ENCODE measurements at places on chromosomes 12 and 14.

- DNase-seq = peak; percentile 80
Observed at GRCh38 chr14:24307575-24308341, at the start of gene CIDEB. Gene CIDEB (minus strand): TSS chr14:24307977. CDS start chr14:24307858, 119 bp downstream.

DNA sequence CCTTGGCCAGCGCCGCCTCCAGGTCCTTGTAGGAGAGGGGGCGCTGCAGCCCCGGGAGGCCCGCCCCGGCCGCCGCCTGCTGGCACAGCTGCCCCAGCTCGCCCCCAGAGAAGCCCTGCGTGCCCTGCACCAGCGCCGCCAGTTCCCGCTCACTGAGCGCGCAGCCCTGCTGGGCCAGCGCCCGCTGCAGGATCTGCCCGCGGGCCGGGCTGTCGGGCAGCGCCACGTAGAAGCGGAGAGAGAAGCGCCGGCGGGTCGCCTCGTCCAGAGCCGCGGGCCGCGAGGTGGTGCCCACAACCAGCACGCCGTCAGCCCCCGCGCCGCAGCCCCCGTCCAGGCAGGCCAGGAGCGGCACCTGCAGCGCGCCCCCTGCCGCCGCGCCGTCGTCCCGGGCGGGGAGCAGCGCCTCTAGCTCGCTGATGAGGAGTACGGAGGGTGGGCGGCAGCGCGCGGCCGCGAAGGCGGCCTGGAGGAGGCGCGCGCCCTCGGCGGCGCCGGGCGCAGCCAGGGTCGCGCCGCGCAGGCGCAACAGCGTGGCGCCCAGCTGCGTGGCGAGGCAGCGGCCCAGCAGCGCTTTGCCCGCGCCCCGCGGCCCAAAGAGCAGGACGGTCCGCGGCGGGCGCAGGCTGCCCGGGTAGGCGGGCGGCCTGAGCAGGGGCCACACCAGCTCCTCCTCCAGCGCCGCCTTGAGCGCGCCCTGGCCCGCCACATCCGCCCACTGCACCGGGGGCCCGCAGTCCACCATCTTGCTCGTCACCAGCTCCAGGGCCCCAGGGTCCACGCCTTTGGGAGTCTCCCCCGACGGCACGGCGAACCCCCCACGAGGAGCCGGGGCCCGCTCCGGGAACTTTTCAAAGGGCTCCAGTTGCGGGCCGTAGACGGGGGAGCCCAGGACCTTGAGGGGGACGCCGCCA, 27.7 kb downstream of the FIGNL2 start:
- peak; percentile 28 for DNase-seq

GRCh38 chr14:77790566-77791224, 9.2 kb upstream of the ADCK1 start:
- peak; percentile 1 for DNase-seq

- no peak for DNase-seq
Observed at GRCh38 chr12:69658203-69658602, 40.9 kb downstream of the BEST3 start.

- DNase-seq = no peak
Observed at GRCh38 chr14:34981743-34982420, 910 bp upstream of the SRP54 start.

- no peak for DNase-seq
Observed at GRCh38 chr12:82942521-82942920, 255.8 kb downstream of the TMTC2 start.

- DNase-seq = peak; percentile 36
Observed at GRCh38 chr12:94676031-94676641, 25.8 kb upstream of the TMCC3 start.

DNA sequence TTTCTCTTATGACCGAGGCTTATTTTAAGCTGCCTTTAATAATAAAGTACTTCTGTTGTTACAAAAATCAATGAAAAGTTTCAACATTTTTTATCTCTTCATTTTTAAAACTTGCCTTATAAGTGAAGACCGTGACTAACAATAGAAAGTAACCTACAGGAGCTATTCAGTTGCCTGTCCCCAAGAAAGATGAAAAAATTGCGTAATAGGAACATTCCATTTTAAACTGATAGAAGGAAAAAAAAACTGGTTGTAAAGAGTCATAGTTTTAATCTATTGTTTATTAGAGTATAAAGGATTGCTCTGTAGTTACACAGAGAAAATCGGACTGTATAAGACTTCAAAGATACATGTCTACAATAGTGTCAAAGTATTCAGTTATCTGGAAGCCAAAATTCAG, 83.3 kb downstream of the DAAM1 start:
- DNase-seq = no peak

DNA sequence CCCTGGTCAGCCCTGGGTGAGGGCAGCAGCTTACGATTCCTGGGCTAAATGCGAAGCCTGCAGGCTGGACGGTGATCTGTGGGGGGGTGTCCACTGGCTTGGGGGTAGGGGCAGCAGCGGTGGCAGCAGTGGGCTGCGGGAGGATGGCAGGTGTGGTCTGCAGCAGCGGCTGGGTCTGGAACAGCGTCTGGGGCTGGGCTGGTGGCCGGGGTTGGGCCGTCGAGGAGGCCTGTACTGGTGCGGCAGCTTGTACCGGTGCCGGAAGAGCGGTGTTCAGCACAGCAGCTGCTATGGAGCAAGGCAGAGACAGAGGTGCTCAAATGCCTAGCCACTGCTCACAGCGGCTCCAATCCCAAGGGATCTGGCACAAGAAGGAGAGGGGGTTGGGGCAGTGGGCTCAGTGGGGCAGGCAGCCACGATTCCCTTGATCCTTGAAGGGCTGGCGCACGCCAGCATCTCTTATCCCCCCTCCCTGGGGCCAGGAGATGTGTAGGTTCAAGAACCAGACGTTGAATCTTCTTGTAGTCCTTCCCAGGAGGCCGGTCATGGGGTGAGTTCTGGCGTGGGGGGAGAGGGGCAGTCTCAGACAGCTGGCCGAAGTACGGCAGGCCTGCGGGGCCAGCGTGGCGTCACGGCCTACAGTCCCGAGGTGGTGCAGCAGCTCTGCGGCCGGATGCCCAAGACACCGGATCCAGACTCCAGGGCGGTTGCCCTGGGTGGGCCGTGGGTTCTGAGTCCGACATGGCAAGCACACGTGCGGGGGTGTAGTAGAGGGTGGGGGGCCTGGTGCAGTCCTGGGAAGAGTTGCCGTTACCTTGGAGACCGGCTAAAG, 19.9 kb downstream of the POU6F1 start:
- DNase-seq = no peak

GRCh38 chr14:71959055-71959454, 26.8 kb downstream of the RGS6 start:
- DNase-seq = no peak

DNA sequence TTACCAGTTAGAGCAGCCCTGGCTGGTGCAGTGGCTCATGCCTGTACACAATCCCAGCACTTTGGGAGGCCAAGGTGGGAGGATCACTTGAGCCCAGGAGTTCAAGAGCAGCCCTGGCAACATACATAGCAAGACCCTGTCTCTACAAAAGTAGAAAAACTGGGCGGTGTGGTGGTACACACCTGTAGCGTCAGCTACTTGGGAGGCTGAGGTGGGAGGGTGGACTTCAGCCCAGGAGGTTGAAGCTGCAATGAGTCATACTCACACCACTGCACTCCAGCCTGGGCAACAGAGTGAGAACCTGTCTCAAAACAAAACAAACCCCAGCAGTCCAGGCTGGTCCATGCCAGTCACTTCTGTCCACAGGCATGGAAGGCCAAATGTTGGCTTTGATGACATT, 7.4 kb downstream of the COX14 start:
- no peak for DNase-seq

DNA sequence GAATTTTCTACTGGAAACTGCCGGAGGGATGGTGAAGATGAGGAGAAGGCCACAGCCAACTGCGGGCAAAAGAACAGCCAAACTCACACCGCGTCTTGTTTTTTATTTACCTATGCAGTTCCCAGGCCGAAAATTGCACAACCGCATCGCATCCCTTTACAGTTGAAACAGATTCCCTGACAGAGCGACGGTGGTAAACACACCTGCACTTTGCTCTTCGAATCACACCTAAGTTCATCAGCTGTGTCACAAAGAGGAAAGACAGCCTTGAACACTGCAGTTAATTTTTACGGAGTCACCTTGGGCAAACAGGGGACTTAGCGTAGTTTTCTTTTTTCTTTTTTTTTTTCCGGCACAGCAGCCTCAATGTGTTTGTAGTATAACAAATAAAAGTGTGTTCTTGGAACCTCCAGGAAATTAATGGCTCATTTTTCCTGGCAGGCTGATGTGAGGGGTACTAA, 272.0 kb upstream of the DIO3 start:
- no peak for DNase-seq

- no peak for DNase-seq
Observed at GRCh38 chr12:51806896-51807295, 41.6 kb downstream of the FIGNL2 start.

- DNase-seq = peak; percentile 93
Observed at GRCh38 chr14:102949062-102949800, 26.8 kb downstream of the AMN start.

DNA sequence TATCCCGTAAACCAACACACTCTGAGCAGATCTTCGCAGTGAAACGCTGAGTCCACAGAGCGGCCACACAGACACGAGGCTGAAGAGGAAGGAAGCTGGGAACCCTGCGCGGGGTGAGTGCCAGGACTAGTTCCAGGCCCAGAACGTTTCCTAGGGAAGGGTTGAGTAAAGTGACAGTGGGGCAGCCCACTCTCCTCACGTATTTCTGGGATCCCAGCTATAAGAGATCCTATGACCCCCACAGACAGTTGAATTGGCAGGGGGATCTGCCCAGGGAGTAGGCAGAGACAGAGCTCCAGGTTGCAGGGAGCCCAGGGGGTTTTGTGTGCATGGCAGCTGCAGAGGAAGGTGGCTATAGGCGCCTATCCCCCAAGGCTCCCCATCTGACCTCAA, 51.1 kb downstream of the GTF2A1 start:
- DNase-seq = no peak

- no peak for DNase-seq
Observed at GRCh38 chr14:51165415-51165814, 70.5 kb upstream of the TRIM9 start.

GRCh38 chr12:131509701-131510100, 201.2 kb upstream of the SFSWAP start:
- no peak for DNase-seq

DNA sequence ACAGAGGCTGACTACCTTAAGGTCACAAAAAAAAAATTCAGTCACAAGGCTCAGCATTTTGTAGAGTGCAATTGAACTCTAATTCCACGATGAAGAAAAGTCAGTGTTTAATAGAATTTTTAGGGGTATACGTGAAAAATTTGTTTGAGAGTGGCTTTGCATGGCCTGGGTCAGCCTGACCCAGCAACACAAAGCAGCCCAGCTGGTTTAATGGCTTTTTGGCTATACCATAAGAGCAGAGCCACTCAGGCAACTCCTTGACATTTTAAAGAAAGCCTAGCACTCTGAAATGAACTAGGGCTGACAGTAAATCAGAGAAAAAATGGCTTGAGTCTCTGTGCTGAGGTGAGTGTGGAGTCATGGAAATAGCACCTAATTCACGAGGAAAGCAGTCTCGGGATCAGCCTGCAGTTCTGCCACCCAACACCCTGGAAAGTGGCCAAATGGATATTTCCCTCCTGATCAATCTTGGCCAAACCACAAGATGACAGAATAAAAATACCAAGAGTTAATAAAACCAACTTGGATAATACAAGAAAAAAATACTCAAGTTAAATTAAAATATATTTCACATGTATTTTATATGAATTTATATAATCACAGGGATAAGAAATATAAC, 59.5 kb downstream of the GALNT4 start:
- DNase-seq = no peak

GRCh38 chr12:70366581-70367257, 629 bp downstream of the KCNMB4 start:
- DNase-seq = peak; percentile 30

DNA sequence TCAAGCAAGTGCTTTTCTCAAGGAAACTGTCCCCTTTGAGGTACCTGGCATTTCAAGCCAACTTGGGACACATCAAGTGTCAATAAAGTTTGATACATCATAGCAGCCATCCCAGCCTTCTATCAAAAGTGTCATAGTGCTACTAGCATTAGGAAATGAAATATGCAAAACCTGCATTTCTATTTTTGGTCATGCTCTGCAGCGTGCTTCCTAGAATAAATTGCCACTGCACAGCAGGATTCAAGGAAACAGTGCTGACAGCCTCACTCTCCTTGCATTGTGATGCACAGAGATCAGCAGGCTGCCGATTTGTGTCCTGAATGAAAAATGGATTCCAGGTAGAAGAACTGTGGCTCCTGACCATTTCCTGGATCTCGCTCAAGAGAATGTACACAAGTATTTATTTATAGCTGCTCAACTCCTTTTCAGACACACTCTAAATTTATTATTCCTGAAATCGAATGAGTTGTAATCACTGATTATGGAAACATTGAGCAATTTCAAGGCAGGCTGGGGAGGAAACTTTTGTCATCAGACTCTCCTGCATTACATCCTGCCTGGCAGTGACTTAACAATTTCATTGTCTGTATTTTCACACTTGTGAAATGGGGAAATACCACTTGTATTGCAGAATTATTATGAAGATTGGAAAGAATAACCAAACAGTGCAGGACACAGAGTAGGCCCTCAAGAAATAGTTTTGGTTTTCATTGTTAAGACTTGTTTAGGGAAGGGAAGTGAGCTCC, 120.9 kb downstream of the SLC38A6 start:
- peak; percentile 58 for DNase-seq

DNA sequence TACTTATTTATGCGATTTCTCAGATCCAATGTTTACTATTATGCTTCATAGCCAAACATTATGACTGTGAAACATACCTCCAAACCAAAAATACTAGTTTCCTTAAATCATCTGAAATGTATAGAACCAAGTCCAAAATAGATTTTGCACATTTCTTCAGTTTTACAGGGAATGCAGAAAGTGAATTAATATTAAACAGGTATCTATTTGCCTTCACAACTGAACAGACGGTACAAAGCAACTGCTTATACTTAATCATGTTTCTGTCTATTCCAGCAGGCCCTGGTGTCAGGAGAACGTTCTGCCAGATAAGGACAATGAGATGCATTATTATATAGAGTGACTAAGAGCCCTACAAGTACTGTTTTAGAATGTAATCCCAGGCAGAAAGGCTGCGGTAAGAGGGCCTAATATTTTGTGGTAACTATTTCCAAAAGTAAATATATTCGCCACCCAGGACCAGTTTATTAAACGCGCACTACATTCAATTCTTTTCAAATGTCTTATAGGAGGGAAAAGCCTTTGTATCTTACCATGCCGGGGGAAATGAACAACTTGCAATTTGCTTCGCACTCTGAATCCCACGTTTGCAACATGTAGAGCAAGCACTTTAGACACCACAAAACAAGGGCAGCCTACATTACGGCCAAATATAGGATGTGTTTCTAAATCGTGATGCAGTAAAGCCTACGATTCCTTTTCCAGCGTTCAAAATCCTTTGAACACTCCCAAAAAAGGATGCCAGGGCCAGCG, 1.5 kb downstream of the CORO1C start:
- no peak for DNase-seq

- no peak for DNase-seq
Observed at GRCh38 chr12:78612190-78612589, 252.4 kb upstream of the SYT1 start.

- DNase-seq = no peak
Observed at GRCh38 chr14:93785423-93785822, 2.9 kb downstream of the PRIMA1 start.

DNA sequence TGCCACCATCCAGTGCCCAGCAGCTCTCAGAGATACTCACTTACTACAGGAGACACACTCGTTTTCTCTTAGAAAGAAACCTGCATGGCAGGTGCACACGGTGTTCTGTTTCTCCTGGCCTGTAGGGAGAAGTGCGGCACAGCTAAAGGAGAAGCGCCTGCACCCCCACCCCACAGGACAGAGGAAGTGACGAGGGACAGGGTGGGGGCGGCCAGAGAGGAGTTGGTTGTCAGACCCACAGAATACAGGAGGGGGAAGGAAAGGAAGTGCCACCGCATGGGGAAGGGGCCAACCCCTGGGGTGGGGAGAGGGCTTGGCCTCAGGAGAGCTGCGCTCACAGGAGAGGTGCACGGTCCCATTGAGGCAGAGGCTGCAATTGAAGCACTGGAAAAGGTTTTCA, 8.8 kb downstream of the TNFRSF1A start:
- DNase-seq = no peak

All from HL-60 (cell line).